Activated naive CD8-positive, alpha-beta T cell treated with anti-CD3 and anti-CD28 coated beads for 36 hours (primary cell): ENCODE measurements at places on chromosomes 6 and 20.

GRCh38 chr20:64240243-64241015 is 15.1 kb upstream of the PCMTD2 start:
- DNase-seq: no peak

- DNase-seq: no peak
Measured at GRCh38 chr20:63627751-63628245, 897 bp upstream of the GMEB2 start.

DNA sequence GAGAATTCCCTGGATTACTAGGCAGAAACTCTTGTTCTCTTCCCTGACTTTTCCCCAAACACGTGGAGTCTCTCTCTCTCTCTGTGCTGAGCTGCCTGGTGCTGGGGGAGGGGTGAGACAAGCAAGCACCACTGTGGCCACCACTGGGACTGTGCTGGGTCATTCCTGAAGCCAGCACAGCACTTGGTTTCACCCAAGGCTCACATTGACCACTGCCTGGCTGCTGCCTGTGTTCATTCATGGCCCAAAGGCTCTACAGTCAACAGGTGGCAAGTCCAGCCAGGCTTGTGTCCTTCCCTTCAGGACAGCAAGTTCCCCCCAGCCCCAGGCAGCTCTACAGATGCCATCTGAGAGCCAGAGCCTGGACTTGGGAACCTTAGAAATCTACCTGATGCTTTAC is 92.2 kb downstream of the CTNNBL1 start:
- DNase-seq: no peak

DNA sequence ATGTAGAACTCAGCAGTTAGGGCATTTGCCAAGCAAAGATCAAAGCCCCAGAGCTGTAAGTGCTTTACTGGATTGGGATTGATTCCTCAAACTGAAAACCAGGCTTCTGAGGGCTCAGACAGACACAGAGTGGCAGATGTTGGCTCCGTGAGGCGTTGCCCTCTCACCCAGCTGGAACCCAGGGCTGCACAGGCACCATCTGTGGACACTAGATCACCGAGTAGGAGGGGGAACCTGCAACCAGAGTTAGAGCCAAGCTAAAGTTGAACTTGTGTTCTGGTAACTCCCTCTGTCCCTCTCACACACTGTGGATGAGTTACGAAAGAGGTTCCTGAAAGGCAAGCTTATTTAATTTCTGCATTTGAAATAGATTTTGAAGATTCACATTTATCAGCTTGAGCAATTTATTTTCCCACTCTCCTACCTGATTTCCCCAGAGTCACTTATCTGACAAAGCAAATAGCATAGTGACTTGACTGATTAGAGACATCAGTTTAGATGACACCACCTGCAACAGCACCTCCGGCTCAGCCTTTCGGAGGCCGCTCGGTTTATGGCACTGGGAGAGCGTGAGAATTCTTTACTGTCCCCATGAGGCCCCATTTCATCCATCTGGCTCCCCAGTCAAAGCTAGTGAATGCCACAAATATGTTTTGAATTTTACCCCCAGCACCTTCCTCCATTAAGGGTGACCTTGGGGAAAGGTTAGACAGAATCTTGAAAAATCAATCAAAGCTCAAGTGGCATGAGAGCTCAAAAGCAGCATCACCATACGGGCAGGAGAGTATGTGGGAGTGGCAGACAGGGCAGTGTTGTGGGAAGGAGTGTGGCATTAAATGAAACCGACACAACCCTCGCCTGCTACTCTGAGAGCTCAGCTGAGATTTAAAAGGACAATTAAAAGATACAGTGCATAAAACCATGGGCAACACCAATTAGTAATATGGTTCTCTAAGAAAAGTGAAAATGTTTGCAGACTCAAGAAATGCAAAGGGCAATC is 48.5 kb downstream of the RPF2 start:
- DNase-seq: no peak

GRCh38 chr20:52379723-52380336 is 188.3 kb upstream of the ZFP64 start:
- peak; percentile 9 for DNase-seq
